ENCODE measurements at places on chromosomes 1 and 21.

DNA sequence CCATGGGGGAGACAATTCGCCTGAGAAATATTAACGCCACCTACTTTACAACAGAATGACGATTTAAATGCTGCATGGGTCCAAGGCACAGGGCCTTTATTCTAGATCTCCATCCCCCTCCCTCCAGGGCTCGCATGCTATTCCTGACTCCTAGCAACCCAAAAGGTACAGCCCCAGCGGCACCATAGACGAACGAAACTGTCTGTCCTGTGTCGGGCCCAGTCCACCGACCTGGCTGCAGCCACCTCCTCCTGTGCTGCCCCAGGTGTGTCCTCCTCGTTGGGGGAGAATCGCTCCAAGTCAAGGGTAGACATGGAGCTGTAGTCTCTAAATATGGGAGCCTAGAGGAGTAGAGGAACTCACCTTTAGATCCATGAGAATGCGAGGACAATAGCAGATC lies 196.5 kb downstream of the TOMM20 start:
- DNase-seq: no peak

DNA sequence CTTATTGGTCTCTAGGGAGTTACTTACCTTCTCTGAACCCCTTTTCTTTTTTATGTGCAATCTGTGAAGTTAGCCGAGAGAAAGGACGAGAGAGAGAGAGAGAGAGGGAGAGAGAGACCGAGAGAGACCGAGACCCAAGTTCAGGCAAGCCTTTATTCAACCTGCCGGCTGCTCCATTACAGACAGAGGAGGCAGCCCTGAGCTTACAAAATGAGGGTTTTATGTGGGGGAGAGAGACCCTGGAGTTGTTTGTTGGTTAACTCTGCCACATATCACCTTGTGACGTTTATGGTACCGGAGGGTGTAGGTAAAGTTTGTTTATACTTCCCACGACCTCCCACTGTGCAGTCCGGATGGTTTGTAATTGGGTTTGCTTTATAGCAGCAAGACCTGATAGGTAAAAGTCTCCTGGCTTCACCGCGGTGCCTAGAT lies 1.5 kb upstream of the MCOLN3 start:
- no peak for DNase-seq

- no peak for DNase-seq
Measured at GRCh38 chr1:186518395-186518794, 57.5 kb upstream of the PDC start.

DNA sequence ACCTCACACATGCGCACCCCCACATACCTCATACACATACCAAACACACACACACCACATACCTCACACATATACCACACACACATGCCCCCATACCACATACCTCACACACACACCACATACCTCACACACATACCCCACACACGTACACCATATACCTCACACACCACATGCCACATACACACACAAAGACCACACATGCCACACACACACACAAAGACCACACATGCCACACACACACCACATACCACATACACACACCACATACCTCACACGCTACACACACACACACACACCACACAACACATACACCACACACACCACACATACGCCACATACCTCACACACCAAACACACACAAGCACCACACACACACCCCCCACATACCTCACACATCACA lies 30.0 kb downstream of the HIVEP3 start:
- no peak for DNase-seq

DNA sequence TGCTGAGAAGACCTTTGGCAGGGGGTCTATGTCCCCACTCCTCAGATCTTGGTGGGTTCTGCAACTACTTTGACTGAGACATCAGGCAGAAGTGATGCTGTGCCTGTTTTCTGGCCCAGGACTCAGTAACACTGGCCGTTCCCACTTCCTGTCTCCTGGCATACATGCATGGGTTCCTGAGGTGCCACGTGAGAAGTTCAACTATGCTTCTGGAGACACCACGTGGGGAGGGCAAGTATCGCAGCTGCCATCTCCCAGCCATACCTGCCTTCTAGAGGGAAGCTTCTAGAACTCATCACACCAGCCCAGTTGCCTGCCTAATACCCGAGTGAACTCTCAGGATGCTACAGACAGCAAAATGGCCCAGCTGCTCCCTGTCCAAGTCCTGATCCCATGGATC lies 65.8 kb downstream of the TRABD2B start:
- DNase-seq: no peak

Measured in NCI-H1930 (cell line).